ENCODE measurements at places on chromosomes 12 and 14.

- no peak for DNase-seq
Measured at GRCh38 chr12:67442347-67442841, 173.2 kb downstream of the CAND1 start.

DNA sequence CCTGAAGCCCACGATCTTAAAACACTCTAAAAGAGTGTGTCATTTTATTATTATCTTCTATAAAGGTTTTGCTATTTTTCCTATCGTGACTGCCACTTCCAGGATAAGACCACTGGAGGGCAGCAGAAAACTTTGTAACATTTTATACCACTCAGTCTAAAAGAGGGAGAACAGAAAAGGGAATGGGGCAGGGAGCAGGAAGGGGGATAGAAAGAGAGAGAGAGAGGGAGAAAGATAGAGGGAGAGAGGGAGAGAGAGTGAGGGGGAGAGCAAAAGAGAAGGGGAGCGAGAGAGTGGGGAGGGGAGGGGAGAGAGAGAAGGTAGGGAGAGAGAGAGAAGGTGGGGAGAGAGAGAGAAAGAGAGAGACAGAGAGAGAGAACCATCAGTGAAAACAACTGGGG lies 2.0 kb upstream of the ART4 start:
- DNase-seq: no peak

GRCh38 chr12:11535127-11535526 lies 114.3 kb upstream of the ETV6 start:
- DNase-seq: no peak

DNA sequence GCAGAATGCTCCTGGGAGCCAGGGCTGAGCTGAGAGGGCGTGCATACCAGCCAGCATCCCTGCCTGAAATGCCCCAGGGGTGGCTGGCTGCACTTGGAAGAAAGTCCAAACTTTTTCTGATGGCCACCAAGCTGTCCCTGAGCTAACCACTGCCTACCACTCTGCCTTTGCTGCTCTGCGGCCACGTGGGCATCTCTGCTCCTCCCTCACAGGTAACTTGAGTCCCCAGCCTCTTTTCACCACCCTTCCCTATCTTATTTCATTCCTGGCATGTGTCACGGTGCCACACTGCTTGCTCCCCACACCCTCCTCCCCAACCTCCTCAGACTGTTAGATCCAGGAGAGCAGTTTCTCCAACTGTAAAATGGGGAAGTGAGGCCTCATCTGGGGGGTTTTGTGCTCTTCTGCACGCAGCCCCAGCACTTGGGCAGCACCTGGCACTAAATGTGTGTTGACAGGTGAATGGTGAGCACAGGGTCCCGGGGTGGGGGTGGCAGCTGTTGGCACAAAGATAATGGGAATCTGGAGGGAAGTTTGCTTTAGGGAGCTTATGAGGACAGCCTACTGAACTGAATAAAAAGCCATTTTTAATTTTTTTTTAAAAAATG lies 113.0 kb downstream of the GLT1D1 start:
- no peak for DNase-seq

GRCh38 chr12:67893022-67893580 lies 96.1 kb upstream of the IFNG-AS1 start:
- DNase-seq: no peak

GRCh38 chr14:94542811-94543440 lies 18.3 kb upstream of the SERPINA4 start:
- DNase-seq: no peak

GRCh38 chr14:96189281-96189711 lies 15.3 kb upstream of the BDKRB2 start:
- no peak for DNase-seq

DNA sequence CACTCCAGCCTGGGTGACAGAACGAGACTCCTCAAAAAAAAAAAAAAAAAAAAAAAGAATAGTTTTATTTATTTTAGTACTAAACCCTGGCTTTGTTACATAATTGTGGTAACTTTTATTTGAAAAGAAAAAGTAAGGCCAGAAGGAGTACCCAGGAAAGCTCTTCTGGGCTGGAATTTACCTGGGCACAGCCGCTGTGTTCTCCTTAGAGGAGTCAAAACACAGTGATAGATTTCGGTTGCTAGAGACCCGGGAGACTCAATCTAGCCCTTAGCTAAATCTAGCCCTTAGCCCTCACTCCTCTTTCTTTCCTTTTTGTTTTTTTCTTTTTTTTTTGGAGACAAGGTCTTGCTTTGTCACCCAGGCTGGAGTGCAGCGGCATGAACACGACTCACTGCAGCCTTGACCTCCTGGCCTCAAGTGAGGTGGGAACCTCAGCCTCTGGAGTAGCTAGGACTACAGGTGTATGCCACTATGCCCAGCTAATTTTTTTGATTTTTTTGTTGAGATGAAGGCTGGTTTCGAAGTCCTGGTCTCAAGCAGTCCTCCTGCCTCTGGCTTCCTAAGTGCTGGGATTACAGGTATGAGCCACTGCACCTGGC lies 49.7 kb downstream of the SYNE2 start:
- DNase-seq: no peak

GRCh38 chr14:34981743-34982420 lies 910 bp upstream of the SRP54 start:
- peak; percentile 5 for DNase-seq

DNA sequence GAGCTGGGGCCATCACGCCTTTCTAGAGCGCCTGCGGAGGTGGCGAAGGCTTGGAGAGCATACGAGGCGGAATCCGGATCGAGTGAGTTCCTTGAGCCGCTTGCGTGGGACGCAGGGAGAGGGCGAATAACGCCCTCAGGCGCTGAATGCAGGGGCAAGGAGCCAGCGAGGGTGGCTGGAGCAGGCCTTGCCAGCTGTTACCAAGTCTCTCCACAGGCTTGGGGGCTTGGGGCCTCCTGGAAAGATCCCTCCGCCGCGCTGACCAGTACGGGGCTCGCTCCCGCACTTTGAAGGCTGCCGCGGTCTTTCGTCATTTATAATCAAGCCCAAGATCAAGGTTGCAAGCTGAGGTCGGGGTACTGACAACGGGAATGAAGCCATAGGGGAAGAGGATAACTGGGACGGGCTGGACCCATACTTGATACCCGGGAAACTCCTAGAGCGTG lies 1.2 kb downstream of the FLRT2 start:
- no peak for DNase-seq

DNA sequence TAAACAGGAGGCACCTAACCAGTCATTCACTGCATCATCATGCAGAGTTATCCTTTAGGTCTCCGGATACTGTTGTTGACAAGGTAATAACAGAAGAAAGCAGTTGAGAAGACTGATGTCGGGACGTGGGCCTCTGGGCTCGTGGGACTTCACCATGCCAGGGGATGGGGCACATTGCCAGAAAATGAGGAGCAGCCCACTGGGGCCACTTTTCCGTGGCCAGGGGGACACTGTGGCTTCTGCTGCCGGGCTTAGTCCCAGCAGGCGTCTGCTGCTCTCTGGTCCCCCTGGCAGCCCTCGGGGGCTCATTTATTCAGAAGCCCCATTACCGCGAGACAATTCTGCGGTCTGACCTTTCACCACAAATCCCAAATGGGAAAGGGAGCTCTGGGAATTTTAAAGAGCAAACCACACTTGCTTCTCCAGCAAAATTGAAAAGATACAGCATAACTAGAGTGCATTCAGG lies 201.2 kb downstream of the DAD1 start:
- DNase-seq: no peak

DNA sequence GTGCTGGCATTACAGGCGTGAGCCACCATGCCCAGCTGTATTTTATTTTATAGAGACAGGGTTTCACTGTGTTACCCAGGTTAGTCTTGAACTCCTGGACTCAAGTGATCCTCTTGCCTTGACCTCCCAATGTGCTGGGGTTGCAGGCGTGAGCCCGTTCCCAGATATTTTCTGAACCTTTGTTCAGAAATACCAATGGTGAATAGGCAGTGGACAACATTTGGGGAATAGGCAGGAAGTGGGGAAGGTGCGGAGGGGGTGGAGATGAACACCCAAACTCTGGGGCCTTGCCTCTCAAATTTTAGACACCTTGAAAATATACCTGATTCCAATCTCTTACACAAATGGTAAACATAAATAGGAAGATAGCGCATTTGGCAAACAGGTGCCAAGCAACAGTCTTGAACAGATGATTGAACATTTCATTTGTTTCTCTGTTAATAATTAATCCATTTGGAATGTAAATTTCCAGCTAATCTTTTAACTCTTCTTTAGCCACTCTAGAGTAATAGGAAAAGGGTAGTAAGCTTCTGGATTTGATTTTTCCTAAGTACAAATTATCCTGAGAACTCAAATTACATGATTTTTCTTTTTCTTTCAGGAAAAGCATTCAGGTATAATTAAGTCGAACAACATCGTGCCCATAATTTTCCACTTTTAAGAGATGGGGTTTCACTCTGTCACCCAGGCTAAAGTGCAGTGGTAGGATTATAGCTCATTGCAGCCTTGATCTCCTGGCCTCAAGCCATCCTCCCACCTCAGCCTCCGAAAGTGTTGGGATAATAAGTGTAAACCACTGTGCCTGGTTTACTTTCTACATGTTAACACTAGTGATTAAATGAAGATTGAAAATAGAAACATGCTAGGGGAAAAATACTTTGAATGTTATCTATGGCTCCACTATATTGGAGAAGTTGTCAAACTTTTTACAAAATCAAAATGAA lies 22.9 kb upstream of the RNF34 start:
- no peak for DNase-seq

DNA sequence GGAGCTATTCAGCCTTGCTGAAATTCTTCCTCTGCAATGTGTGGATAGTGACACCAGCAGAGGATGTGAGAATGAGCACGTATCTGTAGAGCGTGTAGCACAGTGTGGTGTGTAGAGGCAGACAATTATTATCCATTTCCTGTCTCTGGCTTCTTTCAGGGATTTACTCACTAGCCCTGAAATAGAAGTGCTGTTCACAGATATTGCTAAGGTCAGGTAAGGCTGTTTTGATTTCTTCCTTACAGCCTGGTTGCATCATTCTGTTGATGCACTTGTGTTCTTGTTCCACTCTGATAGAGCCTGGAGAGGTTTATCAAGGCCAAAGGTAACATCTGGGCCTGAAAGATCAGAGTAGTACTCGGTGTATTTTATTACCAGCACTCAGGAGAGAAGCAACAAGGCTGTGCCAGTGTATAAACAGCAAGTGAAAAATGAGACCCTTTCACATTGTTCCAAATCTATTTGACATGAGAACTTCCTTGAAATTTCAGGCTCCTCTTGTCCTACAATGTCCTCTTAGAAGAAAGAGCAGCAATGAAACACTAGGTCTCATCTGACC lies 16.7 kb downstream of the ARG2 start:
- no peak for DNase-seq

GRCh38 chr12:2266666-2267620 lies 214.2 kb downstream of the CACNA1C start:
- DNase-seq: no peak

DNA sequence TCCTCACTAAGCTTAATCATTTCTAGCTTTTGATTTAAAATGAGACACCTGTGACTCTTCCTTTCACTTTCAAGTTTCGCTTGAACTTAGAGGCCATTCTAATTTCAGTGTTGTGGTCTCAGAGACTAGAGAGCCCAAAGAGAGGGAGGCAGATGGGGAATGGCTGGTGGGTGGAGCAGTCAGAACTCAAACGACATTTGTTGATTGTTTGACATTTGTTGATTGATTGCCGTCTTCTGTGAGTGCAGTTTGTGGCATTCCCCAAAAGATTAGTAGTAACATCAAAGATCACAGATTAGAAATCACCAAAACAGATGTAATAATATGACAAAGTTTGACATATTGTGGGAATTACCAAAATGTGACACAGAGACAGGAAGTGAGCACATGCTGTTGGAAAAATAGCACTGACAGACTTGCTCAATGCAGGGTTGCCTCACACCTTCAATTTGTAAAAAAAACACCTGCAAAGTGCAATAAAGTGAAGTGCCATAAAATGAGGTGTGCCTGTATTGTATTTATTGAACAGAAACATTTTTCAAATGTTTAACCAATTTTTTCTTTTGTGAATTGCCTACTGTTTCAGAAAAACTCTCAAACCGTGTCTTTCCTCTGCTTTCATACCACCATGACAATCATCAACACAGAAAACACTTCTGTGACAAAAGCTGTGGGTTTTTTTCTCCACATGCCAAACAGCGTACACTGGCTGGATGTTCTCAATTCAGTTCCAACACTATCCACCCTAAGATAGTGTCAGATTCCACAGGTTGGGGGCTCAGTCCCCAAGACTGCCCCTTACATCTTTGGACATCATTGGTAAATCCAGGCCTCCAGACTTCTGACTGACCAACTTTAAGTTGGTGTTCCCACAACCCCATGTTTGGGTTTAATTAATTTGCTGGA lies 376.3 kb upstream of the RGS6 start:
- peak; percentile 13 for DNase-seq

DNA sequence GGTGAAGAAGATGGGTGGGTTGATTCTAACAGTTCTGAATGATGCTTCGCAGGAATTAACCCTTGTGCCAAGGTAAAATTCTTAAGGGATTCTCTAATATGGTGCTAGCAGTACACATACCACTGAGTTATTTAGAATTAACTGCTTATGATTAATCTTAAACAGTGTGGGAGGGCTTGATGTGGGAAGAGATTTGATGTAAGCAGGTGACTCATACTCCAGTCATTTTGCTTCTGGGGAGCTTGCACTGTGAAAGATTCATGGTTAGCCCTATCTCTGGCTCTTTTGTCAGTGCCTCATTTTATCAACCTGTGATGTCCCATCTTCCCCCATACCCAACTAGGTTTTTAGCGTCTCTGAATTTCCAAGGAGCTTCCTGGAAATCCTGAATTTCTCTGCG lies 83.8 kb downstream of the NRXN3 start:
- no peak for DNase-seq

- DNase-seq: no peak
Measured at GRCh38 chr12:125573271-125573670, 508.0 kb downstream of the AACS start.

DNA sequence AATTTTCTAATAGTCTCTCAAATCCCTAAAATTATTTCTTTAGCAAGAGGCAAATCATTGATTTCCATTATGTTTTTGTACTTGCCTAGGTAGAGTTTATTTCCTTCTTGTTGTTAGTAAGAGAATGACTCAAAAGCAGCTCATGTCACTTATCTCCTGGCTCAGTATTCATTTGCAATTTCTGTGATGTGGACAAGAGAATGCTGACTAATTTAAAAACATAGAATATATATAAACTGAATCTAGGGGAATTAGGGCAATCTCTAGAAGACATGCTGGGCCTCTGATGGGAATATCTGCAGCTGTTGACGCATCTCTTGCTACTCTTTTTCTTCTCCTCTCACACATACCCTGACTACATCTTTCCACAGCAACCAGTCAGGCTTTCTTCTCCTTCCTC lies 130.8 kb upstream of the PRKD1 start:
- no peak for DNase-seq

DNA sequence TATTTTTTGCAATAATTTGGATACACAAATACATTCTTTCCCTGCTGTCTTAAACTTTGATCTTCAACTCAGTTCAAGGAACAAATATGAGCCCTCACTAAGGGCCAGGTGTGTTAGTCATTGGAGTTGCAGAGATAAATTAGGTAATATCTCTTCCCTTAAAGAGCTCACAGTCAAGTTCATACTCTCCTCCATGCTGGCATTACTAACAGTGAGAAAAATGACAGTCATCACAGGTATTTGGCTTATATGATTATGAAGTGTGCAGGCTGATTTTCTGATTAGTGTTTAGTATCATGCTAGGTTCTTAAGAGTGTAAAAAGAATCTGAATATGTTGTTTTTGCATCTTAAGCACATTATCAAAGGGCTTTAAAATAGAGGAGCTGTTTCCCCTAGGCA lies 594.7 kb downstream of the CCER1 start:
- DNase-seq: no peak

- DNase-seq: no peak
Measured at GRCh38 chr12:43289426-43289801, 262.6 kb downstream of the ADAMTS20 start.

Measured in stimulated activated CD8-positive, alpha-beta memory T cell treated with anti-CD3 and anti-CD28 coated beads, Interleukin-7, amount 100 ng/mL, for 48 hours (primary cell).